ENCODE measurements at places on chromosomes 4 and X. TPM values are rescaled to one million over a fixed set of nuclear protein-coding genes. Genes with fewer than 3 reads are reported as not detected.

IL2RG gene
- 379 TPM for total RNA-seq

HPGD gene
- 4.7 TPM for total RNA-seq

DNA sequence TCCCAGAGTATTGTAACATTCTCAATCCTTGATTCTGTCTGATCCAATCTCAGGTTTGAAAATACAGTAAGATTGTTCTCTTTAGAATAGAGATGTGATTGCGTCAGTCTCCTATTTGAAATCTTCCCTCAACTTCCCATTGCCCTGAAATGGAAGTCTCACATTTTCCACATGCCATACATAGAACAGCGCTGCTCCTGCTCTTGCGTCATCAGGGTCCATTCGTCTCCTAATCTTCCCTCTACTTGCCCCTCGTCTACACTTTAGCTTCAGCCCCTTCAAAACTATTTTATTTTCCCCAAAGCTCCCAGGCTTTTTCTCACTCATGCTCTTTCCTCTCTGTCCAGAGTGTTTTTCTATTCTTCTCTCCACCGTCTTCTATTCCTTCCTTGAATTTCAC, 301.7 kb upstream of the MAGEB2 start:
- no peaks in the 10 kb centered on the region for H3K4me1 ChIP-seq
- no peak overlapping the region for H3K4me3 ChIP-seq
- no peaks in the 10 kb centered on the region for H3K27me3 ChIP-seq
- no peak overlapping the region for H3K27ac ChIP-seq
- no peaks in the 10 kb centered on the region for H3K36me3 ChIP-seq

DNA sequence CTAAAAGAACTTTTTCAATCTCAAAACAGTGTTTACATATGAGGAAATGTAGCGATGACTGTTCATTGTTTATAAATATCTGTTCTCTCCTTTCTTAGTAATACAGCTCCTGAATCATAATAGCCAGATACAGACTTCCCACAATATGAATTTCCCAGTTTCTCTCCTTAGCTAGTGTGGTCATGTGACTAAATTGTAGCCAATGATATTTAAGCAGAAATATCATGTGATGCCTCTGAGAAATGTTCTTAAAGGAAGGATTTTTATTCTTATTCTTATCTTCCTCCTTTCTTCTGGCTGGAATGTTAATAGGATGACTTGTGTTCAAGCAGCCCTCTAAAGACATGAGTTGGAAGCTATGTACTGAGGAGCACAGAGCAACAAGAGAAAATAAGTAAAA, 383.7 kb upstream of the ATOH1 start:
- H3K4me1 ChIP-seq = no peaks in the 10 kb centered on the region
- no peaks in the 10 kb centered on the region for H3K27me3 ChIP-seq
- H3K27ac ChIP-seq = no peak overlapping the region
- DNase-seq = no peak
- H3K36me3 ChIP-seq = no peaks in the 10 kb centered on the region
- H3K4me3 ChIP-seq = no peak overlapping the region

- no peaks in the 10 kb centered on the region for H3K4me1 ChIP-seq
- no peak overlapping the region for H3K4me3 ChIP-seq
- no peak for DNase-seq
- no peaks in the 10 kb centered on the region for H3K27me3 ChIP-seq
- no peak overlapping the region for H3K27ac ChIP-seq
- no peaks in the 10 kb centered on the region for H3K36me3 ChIP-seq
Measured at GRCh38 chr4:90458576-90458975, 331.4 kb downstream of the CCSER1 start.

Data from CD4-positive, alpha-beta memory T cell (primary cell).